ENCODE measurements at places on chromosomes 3 and 15.
A peak's percentile ranks its signal among the peaks of the same experiment; 100 is the strongest.

GRCh38 chr3:160226026-160226907 lies 1.0 kb downstream of the C3orf80 start:
- DNase-seq = no peak

- no peak for DNase-seq
Measured at GRCh38 chr3:5250467-5251195, 63.1 kb downstream of the EDEM1 start.

DNA sequence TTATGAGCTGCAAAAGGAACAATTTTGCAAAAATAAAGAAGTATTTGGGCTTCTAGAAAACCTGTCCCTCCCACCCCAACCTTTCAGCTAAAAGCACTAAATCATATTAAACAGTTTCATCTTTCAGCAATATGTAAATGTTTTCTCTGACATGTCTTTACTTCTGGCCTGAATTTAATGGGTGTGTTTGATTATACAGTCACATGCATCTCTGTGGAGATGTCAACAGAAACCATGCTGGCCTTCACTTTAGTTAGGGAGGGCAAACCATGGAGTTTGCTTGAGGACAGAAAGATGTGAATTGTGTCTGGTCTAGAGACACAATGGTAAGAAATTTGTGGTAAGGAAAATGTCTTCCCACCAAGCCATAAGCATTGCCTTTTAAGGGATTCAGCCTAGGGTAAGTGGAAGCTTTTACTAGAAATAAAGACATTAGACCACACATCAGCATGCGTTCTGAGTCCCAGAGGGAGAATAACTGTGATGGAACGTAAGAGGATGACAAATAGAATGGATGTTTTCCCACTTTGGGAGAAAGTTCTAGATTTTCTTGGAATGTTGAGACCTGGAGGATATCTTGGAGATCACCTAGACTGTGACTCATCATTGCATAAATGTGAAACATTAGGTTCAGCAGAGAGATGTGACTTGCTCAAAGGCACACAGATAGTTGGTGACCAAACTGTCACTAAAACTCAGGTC lies 68.9 kb downstream of the ST8SIA2 start:
- no peak for DNase-seq

DNA sequence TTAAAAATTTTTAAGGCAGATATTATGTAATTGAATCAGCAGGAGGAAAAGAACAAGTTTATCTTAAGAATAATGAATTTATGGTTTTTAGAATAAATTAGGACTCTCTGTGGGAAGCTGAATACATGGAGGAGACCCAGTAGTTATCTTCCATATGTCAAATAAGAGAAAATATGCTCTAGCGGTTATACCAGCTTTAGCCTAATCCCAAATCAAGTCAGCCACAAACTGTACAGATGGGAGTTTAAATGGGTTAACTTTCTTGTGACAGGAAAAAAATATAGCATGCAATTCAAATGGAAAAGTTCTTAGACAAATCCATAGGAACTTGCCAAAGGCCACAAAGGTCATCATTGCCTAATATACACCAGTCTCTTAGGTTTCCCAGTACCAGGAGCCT lies 84.3 kb downstream of the TTBK2 start:
- DNase-seq = no peak

DNA sequence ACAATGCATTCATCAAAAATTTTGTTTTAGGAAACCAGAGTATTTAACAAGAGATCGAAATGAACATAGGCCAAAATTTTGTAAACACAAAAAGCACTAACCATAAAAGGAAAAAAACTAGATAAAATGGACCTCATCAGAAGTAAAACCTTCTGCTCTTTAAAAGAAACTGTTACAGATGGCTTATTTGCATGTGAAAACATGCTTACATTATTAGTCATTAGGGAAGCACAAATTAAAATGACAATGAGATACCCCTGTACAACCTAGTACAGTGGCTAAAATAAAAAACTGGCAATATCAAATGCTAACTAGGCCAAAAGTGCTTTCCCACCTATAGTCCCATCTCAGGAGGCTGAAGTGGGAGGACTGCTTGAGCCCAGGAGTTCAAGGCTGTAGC lies 19.3 kb downstream of the UBR1 start:
- no peak for DNase-seq

GRCh38 chr15:60591496-60592370 lies 112.8 kb upstream of the ICE2 start:
- DNase-seq = no peak

DNA sequence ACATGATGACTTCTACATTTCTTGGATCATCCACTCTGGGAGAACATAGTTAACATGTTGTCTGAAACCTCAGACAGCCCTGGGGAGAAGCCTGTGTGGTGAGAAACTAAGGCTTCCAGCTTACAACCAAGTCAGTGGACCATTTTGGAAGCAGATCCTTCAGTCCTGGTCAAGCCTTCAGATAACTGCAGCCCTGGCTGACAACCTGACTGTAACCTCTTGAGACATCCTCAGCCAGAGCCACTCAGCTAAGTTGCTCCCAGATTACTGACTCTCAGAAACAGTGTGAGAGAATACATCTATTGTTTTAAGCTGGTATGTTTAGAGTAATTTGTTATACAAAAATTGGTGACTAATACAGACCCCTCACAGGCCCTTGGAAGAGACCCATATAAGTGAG lies 50.9 kb upstream of the KPNA4 start:
- no peak for DNase-seq

- no peak for DNase-seq
Measured at GRCh38 chr3:30693470-30694120, 87.2 kb downstream of the TGFBR2 start.

GRCh38 chr3:65604863-65605526 lies 433.7 kb downstream of the MAGI1 start:
- DNase-seq = peak; percentile 36

DNA sequence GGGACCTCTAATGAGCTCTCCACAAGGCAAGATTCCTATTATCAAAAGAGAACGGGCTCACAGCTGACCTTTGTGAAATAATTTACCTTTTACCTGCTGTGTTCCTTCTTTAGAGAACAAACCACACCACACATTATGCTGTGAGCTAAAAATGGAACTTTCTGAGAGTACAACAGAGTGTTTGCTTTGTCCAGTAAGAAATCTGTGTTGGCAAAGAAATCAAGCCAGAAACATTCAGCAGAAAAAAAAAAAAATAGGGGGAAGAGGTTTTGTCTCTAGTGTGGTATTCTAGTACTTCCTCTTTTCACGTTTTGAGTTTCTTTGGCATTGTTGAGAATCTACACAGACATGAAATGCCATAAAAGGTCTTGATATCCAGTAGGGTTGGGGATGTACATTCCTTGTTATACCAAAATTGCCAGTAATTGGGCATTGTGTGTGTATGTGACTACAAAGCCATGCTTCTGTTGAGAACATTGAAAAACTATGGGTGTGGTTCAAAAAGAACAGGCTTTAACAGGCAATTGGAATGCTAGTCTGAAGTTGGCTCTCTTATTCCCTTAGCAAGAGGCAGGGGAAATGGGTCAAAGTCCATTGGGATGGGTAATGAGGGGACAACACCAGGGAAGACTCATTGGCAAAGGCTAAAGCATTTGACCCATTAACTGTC lies 273.5 kb downstream of the NEK10 start:
- DNase-seq = no peak

GRCh38 chr3:124840331-124840730 lies 46.8 kb downstream of the ITGB5 start:
- DNase-seq = no peak

DNA sequence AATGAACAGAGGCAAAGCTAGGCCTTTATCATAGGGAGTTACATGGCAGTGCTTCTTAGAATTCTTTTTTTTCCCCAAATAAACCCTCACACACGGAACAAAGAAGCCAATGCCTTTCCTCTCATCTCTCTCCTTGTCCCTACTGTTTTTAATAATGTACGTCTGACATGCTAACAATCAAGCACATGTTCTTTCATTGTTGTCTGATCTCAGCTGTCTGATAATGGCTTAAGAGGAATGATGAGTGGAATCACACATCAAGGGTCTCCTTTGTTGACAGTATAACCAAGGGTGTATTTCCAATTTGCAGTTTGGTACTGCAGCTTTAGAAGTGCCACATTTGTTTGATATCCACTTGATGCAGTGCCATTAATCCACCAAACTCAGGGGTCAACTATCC lies 34.8 kb upstream of the EPHA3 start:
- no peak for DNase-seq

GRCh38 chr3:35921718-35922117 lies 282.4 kb downstream of the ARPP21 start:
- DNase-seq = no peak

DNA sequence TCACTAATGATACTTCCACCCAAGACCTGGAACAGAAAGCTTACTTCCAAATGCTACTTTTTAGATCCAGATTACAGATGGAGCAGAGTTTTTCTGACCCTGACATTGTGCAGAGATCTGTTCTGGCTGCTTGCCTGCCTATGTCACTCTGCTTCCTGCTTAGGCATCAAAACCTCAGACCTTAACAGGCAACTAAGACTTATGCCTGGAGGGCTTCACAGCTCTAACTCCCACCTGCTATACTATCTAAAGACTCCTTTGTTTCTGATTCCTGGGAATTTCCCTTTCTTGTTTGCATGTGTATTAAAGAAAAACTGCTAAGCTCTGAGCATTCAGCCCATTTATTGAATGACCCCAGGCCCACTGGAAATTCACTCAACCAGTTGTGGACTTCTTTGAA lies 157.4 kb upstream of the NPHP3 start:
- DNase-seq = no peak

DNA sequence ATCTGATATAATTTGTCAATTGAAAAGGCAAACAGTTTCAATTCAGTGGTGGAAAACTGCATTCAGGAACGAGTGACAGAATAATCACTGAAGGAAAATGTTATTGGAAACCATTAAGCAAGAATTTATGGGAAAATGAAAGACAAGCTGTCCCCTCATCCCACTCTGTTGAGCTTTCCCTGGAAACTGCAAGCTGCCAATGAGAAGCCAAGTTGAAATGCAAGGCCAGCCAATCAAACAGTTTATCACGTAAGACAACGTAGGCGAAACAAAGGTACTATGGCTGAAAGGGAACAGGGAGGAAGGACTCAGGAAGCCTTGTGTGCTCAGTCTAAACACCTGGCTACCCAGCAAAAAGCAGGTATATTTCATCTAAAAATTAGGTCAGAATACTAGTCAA lies 187.9 kb upstream of the ATP10A start:
- no peak for DNase-seq

GRCh38 chr3:107855710-107856109 lies 235.1 kb downstream of the CD47 start:
- DNase-seq = peak; percentile 29

GRCh38 chr3:161069511-161070251 lies 35.5 kb downstream of the B3GALNT1 start:
- DNase-seq = peak; percentile 35

DNA sequence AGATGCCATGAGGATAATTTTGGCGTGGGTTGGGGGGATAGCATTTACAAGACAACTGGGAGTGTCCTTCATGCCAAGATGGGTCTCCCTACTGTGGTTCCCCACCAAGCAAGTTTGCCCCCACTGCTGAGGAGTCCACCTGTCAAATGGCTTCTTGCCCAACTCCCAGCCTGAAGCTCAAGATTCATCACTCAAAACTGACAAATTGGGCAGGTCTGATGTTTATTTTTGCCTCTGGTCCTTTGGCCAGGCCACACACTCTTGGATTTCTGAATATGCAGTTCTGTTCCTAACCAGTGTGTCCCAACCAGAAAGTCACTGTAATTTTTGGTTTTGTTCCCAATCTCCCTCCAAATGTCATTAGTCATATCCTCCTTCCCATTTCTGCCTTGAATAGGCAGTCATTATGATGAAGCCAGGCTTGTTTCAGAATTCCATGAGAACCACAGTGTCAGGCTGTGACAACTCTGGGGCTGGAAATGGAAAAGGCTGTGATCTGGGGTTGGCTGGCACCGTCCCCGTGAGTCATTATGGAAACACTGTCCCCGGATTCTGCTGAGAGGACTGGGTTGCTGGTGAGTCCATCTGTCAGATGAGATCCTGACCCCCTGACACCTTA lies 29.3 kb upstream of the MEF2A start:
- no peak for DNase-seq

GRCh38 chr3:49714728-49715550 lies 4.5 kb downstream of the AMIGO3 start:
- DNase-seq = no peak

DNA sequence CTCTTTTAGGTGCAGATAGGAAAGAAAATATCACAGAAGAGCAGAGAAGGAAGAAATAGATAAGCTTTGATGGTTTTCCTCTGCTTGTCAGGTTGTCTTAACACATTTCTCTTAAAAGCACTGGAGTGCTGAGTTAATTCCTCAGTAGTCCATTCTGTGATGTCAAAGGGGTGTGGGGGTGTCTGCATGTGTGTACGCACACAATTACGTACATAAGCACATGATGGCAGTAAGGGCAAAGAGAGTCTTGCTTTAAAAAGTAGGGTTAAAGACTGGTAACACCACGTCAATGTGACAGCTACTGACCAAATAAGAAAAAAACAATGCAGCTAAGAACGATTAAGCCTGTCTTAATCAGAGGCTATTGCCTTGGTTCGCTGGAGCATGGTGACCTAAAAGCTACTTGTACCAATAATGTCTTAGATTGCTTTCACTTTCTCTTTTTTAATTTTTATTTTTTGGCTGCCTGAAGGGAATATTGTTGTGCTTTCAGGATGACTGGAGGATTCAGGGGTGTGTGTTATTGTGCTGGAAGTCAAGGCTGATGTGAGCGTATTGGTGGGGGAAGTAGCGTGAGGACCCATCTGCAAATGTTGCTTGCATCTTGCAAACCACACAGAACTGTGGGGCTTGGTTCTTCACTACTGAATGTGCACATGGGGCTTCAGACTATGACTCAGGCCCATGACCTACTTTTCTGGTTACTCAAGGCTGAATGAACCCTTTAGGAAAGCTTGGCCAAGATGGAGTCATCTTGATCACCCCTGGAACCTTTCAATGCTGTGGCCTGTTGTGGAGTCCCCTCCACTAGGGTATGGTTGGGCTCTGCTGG lies 417.8 kb upstream of the TPM1 start:
- peak; percentile 76 for DNase-seq

DNA sequence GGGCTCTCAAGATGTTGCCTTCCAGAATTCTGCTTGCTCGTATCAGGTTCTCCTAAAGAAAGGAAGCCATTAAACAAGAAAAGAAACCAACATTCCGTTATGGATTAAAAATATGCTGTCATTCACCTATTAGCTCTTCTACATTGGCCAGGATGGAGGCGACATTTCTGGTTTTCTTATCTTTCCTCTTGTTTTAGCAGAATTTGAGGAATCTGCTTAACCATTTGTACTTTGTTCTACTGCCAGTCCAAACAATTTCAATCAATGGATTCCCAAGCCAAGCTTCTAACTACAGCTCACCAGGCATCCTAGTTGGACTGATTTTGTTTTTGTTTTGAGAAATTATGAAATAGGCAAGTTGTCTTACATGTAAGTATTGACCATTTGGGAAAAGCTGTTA lies 164.6 kb upstream of the TSC22D2 start:
- DNase-seq = no peak

All from epithelial cell of proximal tubule (primary cell).